ENCODE measurements at places on chromosomes 2 and 18. TPM values are rescaled to one million over a fixed set of nuclear protein-coding genes. Genes with fewer than 3 reads are reported as not detected.

Gene EML6
- total RNA-seq: 0.86 TPM

Gene NFATC1
- 49.2 TPM for total RNA-seq

Gene CNGA3
- not detected for total RNA-seq

Gene IL1RL1
- 0.19 TPM for total RNA-seq

Gene OSBPL6
- 0.13 TPM for total RNA-seq

All from activated naive CD4-positive, alpha-beta T cell treated with anti-CD3 and anti-CD28 coated beads, Interleukin-2, amount 10 ng/mL, durations not matched to agents 5 hours and 36 hours (primary cell).